ENCODE measurements at places on chromosomes 6 and 20. TPM values are rescaled to one million over a fixed set of nuclear protein-coding genes. Genes with fewer than 3 reads are reported as not detected.

DNA sequence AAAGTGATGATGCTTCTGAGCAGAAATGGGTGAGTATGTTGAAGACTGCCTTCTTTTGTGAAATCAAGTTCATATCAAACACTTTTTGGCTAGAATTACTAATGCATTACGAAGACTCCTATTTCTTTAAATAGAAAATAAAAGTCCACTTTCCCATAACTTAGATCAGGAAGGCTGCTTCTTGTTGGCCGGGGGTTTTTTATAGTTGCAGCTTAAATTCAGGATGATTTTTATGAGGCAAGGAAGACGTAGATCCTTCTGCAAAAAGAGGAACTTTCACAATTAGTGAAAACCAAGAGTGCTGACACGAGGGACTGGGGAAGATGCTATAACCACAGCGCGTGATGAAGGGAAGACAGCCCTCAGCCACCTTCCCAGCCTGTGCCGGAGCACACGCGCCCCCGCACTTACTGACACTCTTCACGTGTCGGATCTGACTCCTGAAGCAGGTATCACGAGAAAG is 206.1 kb upstream of the PRDM1 start:
- no peak for DNase-seq

DNA sequence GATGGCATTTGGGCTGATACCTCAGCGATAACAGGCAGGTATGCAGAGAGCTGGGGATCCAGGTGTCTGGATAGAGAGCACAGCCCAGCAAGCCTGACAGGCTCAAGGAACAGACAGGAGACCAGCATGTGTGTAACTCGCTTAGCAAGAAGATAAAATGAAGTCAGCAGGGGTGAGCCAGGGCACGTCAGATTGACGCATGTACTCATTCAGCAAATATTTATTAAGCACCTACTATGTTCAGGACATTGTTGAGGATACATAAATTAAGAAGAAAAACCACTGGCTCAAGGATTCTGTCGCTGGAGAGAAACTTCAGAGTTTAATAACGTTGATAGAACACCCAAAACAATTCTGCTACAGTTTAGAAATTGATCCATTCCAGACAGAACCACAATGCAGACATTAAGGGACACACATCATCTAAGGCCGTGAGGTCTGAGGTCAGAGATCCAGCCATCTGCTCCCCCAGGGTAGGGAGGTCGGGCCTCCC is 1.0 kb upstream of the DUSP22 start:
- DNase-seq: no peak

Gene PSMB9
- 23.6 TPM for total RNA-seq

DNA sequence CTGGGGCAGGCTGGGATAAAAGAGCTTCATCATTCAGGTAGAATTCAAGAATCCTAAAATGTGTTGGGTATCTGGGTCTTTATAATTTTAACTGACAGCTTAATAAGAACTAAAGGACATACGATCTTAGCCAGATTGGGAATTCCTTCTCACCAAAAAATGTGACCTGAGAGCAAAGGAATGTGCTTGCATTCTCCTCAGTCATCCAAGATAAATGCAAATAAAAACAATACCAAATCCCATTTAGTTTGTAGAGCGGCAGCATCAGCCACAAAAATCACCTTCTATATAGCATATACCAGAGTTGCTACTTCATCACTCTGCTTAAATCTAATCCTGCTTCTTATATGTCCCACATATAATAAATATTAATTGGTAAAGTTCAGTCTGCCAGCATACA is 16.9 kb downstream of the USP49 start:
- DNase-seq: no peak

DNA sequence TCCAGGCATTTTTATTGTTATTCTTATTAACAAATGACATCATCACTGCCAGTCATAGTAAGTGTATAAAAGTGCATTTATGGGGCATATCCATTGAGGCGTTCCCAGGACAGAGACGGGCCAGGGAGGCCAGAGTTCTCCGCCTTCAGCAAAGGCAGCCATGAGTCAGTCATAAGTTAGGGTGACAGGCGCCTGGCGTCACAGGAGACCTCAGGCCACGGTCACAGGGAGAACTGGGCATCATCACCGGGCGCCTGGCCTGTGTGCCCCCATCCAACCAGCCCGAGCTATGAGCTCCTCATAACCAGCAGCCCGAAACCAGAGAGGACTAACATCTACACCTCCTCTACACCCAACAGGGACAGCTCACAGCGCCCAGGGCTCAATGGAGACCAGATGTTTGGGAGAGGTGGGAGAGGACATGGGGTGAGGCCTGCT is 259.2 kb downstream of the DLL1 start:
- DNase-seq: no peak

DNA sequence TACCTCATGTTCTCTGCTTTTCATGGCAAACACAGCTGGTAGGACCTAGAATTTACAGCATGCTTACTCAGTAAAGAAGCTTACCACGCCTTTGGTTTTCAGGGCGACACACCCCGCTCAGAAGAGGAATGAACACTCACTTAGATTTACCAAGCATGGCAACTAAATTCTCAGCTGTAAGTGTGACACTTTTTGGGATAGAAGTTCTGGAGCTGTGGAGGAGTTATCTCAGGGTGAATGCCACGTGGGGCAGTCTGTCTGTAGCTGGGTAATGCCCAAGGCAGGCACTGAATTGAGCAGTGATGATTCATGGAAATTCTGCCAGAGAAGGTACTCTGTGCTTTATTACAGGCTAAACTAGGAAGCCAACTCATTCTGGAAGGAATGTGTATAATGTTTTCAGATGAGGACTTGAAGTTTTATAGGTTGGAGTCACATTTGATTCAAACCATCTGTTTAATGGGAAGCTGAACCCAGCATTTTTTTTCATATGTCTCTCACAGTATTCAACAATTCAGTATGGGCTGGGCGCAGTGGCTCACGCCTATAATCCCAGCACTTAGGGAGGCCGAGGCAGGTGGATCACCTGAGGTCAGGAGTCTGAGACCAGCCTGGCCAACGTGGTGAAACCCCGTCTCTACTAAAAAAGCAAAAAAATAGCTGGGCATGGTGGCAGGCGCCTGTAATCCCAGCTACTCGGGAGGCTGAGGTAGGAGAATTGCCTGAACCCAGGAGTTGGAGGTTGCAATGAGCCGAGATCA is 3.5 kb upstream of the PRIM2 start:
- peak; percentile 87 for DNase-seq

DNA sequence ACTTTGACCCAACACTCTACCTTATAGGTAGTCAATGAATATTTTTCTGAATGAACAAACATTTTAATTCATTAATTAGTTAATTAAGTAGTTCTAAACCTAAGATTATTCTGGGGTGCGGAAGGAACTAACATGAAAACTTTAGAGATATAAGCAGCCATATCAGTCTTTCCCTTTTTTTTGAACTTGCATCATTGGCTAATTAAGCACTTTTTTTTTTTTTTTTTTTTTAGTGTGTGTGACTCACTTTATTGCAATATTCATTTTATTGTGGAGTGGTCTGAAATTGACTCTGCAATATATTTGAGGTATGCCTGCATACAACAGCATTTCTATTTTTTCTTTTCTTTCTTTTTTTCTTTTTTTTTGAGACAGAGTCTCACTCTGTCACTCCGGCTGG is 21.8 kb upstream of the AMD1 start:
- DNase-seq: no peak

Gene NR2E1
- total RNA-seq: not detected

DNA sequence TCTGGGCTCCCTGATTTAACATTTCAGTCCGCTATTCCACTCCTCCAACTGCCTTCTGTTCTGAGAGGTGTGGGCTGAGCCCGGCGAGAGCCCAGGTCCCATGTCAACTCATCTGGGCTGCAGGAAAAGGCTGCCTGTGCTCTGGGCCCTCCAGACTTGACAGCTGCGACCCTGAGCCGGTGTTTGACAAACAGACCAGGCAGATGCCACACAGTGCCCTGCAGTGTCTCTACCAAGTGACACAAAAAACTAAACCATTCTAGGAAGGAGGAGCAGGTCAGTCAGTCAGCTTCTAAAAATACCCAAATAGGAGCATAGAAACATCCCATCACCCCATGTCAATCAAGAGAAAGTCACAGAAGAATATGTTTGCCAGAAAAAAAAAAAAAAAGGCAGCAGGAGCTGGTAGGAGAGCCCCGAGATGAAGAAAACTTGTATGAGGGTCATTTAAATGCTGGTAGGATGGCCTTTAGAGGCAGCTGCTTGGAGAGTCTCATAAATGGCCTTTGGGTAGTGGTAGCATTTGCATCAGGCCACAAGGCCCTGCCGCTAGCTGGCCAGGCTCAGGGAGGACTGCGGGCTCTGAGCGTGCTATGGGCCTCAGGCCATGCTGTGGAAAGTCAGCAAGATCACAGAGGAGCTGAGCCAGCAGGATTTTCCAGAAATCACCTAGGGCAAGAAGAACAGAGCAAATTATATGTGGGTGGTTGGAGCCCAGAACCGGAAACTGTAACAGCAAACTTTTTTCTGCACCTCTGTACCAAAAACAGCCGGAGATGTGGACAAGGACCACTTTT is 36.6 kb upstream of the GFOD1 start:
- DNase-seq: no peak

DNA sequence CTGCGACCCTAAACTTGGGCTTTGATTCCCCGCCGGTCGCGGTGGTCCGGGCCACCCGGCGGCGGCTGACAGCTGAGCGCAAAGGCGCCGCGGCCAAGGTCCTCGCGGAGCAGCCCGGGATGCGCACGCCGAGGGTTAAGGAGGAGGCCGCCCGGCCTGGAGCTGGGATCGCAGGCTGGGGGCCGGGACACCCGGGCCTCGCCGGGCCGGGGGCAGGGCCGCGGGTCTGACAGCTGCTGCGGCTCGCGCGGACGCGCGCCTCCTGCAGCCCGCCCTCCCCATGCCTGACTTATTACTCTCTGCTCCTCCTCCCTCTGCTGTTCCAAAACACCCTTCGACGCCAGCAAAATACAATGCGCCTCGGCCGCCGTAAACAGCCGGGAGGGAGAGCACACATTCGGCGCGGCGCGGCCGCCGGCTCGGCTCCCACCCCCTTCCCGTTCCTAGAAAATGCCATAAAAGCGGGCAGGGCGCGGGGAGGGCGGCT is 746 bp downstream of the BACH2 start:
- DNase-seq: no peak

DNA sequence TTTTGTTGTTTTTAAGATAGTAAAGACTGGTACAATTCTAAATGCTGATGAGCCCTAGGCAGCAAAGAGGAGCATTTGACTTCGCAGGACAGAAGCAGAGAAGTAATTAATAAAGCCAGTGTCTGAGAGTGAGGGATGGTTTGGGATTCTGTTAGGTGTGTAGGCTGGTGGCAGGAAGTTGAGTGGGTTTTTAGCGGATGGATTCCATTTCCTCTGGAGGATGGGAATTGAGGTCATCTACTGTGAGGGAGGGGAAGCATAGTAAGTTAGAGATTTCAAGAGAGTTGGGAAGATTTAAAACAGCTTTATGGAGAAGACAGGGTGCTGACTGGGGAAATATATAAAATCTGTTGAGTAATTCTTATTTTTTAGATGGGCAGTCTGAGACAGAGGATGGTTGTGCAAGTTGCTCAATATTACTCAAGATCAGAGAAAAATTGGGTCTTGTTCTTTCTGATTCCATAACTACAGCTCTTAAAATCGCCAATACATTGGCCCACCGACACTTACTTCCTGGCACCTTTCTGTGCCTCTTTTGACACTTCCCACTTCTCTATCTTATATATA is 48.8 kb downstream of the PRL start:
- peak; percentile 17 for DNase-seq

Gene DACT2
- total RNA-seq: not detected

Gene TFAP2D
- total RNA-seq: not detected

All from dermis microvascular lymphatic vessel endothelial cell (primary cell).